Left renal cortex interstitium (tissue), 4 donors: ENCODE measurements at places on chromosomes 16 and 17. TPM values are rescaled to one million over a fixed set of nuclear protein-coding genes. Genes with fewer than 3 reads are reported as not detected.

SLC16A13 gene
- polyA plus RNA-seq = 2.9 TPM

HBA2 gene
- polyA plus RNA-seq = 1,204 TPM

TP53TG3F gene
- not detected for polyA plus RNA-seq

ANKS4B gene
- 4.1 TPM for polyA plus RNA-seq

HCRT gene
- not detected for polyA plus RNA-seq

HS3ST3A1 gene
- polyA plus RNA-seq = 6.9 TPM

KRT33A gene
- not detected for polyA plus RNA-seq

C17orf78 gene
- polyA plus RNA-seq = 0.38 TPM

BAHCC1 gene
- polyA plus RNA-seq = 33.4 TPM

NEUROD2 gene
- polyA plus RNA-seq = 0.03 TPM

OR4D2 gene
- not detected for polyA plus RNA-seq

KCNJ18 gene
- polyA plus RNA-seq = 0.07 TPM

MYL11 gene
- polyA plus RNA-seq = 0.51 TPM

RHBDL1 gene
- polyA plus RNA-seq = 2.1 TPM

ST6GALNAC1 gene
- polyA plus RNA-seq = 0.38 TPM

GSG1L gene
- 0.60 TPM for polyA plus RNA-seq

SKAP1 gene
- 12.7 TPM for polyA plus RNA-seq

P2RX1 gene
- 1.1 TPM for polyA plus RNA-seq

FTO gene
- polyA plus RNA-seq = 91.1 TPM

TRIM72 gene
- polyA plus RNA-seq = 0.06 TPM

SLC5A11 gene
- 5.1 TPM for polyA plus RNA-seq

CPHXL2 gene
- not detected for polyA plus RNA-seq

AP1G1 gene
- 81.1 TPM for polyA plus RNA-seq

VKORC1 gene
- polyA plus RNA-seq = 92.8 TPM

PYDC1 gene
- not detected for polyA plus RNA-seq

CETP gene
- polyA plus RNA-seq = 10.5 TPM

COPZ2 gene
- polyA plus RNA-seq = 13.7 TPM
